Naive thymus-derived CD8-positive, alpha-beta T cell (primary cell): ENCODE measurements at places on chromosomes 3 and 15.

DNA sequence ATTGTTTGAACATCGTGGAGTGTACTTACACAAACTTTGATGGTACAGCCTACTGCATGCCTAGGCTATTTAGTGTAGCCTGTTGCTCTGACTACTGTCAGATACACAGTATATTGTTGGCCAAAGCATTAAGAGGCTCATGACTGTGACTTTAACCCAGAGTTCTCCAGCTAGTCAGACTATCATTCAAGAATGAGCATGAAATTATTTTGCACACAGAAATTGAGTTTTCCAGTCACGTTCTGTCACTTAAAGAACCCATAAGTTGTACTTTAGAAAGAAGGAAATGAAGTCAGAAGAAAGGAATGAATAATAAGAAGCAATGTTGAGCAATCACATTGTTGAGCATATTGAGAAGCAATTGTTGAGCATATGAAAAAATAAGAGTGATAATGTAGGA, 37.6 kb upstream of the SLC22A13 start:
- DNase-seq, result no peak

- DNase-seq, result no peak
Measured at GRCh38 chr15:72554471-72555425, 80.6 kb downstream of the ARIH1 start.

DNA sequence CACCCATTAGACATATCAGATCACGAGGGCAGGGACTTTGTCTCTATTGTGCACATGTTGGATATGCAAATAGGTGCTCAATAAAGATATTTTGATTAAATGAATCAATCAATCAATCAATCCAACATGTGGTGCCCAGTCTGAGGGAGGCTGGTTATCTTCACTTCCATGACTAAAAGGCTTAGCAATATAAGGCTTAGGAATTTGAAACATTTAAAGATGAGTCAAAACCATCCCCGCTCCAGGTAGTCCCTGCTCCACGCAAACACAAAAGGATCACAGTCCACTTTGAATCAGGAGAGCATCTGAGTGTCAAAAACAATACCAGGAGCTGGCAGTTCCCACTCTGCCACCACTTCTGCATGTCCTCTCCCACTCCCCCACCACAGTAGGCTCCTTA, 25.8 kb upstream of the PRICKLE2 start:
- no peak for DNase-seq

GRCh38 chr3:71784201-71784913, 591 bp downstream of the PROK2 start:
- DNase-seq, result no peak

DNA sequence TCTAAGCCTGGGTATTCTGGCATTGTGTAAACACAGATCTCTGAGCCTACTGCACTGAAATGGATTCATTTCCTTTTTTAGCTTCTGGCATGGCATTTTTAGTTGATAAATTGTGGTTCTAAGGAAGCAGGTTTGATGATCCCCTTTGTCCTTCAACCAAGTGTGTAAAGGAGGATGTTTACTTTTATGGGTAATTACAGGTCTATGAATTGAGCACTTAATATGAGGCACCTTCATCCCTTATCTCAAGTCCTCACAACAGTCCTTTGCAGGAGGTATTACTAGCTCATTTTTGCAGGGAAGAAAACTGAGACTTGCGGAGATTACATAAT, 30.8 kb upstream of the ZBTB38 start:
- no peak for DNase-seq

DNA sequence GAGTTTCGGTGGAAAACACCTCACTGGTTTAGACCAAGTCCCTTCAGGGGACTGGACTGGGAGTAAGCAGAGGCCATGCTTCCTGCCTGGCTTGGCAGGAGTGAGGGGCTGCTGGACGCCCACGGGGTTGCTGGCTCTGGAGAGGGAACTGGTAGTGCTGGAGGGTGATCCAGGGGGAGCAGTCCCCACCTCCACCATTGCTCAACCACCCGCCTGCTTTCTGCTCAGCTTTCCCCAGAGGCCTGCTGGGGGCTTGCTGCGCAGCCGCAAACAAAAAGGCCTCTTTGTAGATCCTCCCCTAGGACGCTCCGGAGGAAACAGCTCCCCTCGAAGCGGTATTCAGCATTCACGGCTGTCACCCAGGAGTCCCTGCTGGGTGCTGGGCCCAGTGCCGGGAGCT, 33.5 kb downstream of the EBLN2 start:
- DNase-seq, result no peak

GRCh38 chr3:16883057-16883722, 1.6 kb upstream of the PLCL2 start:
- no peak for DNase-seq

DNA sequence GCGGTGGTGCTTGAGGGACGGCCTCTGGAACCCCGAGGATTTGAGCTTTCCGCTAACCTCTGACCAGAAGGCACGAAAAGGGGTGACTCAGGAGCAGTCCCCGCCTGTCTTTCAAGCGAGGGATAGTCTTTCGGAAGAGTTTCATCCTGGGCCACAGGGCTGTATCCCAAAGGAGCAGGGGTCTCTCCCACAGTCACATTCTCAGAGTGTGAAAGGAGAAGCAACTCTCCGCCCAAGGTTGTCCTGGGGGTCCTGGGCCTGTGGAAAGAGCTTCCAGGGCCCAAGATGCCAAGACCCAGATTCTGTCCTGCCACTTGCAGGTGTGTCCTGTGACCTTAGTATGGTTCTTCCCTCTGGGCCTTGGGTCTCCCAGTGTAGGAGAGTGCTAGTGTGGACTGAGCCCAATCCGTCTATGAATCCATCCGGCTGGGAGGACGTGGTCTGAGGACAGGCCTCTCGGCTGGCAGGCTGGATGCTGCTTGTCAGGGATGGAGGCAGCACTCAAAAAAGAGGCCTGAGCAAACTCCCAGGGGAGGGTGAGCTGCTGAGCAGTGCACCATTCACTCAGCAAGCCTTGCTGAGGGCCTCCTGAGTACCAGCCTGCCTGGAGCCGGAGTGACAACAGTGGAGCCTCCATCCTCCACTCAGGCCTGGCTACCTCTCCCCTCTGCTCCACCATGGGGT, 1.6 kb upstream of the DUSP7 start:
- DNase-seq, result no peak

- DNase-seq, result no peak
Measured at GRCh38 chr3:115644391-115644790, 21.1 kb downstream of the GAP43 start.

DNA sequence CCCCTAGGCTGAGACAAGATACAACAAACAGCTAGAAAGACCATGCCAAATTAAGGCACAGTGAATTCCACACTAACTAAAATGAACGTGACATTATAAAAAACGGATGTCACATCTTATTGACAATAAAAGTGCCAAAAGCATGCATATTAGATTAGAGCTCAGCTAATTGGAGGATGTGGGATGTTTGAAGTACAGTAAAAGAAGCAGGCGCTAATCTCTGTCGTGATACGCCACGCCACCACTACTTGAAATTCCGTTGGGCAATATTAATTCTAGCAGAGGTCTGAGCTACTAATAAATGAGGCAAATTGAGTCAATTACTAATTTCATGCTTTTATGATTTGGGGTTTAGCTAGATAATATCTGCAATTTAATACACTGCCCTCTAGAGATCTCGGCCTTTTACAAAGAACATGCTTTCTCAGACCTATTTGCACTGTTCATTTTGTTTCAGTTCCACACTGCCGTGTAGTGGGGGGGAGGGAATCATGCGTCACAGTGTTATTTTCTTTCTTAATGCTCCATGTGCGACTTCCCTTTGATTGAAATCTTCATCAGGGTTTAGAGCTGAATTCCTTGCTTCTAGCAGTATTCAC, 52.9 kb upstream of the ROBO2 start:
- no peak for DNase-seq

GRCh38 chr3:168165390-168166269, 69.9 kb upstream of the GOLIM4 start:
- no peak for DNase-seq

- no peak for DNase-seq
Measured at GRCh38 chr3:151891721-151892120, 18.3 kb downstream of the SUCNR1 start.

- DNase-seq, result no peak
Measured at GRCh38 chr3:145704020-145704419, 457.0 kb downstream of the PLOD2 start.

DNA sequence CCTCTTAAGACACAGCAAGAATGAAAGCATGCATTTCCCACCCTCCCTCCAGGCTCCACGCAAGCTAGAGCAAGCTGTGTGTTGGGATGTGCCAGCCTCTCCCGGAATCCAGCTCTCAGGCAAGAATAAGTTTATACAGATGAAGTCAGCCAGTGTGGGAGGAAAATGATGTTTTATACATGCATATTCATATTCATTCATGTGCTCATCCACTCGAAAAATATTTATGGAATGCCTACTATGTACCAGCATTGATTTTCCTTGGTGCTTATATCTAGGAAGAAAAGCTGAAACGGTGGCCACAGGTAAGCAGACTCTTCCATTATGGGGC, 62.7 kb downstream of the KLHL6 start:
- DNase-seq, result no peak

DNA sequence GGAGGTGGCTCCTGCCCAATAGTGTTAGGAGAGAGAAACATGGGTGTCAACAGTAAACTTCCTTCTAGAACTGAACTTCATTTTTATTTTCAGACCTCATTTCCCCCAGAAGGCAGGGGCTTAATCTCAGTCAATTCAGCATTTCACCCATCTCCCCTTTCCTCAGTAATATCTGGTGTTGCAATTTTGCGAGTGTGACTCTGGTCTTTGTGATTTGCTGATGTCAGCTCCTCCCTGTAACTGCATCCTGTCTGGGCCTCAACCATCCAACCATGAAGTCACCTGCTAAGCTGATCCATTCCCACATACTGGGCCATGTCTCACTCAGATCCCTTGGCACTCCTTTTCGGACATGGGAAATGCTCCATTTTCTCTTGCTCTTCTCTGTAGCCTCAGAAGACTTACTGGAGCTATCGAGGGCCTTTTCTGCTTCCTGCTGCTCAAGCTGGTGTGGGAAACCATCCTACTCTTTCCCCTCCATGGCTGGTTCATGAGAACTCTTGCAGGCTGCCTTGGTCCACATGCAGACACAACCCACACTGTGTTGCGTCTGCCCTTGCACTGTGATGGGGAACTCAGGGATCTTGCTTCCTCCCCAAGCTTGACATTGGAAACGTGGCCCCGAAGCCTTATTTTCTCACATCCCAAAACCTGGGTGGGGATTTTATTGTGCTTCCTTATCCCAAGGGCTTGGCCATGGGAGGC, 24.6 kb downstream of the CCR4 start:
- DNase-seq, result no peak

- DNase-seq, result peak; percentile 42
Measured at GRCh38 chr3:160368804-160369203, 30.2 kb downstream of the IFT80 start.

DNA sequence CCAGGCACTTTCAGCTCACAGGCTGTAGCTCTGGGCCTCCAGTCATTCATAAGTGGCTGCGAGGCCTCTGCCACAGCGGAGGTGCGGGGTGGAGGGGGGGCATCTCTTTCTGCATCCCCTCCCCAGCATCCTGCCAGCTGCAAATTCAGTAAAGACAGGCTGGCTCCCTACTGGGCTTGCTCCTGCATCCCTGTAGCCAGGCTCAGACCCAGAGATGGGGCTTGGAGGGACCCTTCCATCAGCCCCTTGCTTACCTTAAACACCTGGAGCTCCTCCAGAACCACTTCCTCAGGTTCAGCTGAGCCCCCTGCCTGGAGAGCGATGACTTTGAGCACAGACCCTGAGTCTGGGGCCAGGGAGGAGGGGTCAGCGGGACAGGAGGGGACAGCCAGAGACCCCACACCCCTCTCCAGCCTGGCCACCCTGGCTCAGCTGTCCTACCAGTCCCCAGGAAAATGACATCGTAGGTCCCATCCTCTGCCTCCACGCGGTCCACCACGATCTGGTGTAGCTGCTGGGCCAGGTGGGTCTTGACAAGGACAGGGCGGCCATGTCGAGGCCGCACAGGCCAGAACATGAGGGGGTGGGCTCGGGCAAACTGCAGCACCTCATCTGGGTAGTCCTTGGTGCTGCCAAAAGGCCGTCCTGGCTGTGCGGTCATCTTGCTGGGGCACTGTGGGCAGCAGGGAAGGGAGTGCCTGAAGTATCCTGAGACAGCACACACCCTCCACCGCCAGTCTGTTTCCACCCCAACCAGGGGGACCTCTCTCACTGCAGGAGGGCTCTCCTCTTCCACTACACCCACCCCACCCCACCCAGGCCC, 5.3 kb downstream of the SEMA3G start:
- no peak for DNase-seq

GRCh38 chr3:126287536-126288241, 69.5 kb downstream of the KLF15 start:
- no peak for DNase-seq

- no peak for DNase-seq
Measured at GRCh38 chr15:39497759-39498565, 82.9 kb upstream of the THBS1 start.

DNA sequence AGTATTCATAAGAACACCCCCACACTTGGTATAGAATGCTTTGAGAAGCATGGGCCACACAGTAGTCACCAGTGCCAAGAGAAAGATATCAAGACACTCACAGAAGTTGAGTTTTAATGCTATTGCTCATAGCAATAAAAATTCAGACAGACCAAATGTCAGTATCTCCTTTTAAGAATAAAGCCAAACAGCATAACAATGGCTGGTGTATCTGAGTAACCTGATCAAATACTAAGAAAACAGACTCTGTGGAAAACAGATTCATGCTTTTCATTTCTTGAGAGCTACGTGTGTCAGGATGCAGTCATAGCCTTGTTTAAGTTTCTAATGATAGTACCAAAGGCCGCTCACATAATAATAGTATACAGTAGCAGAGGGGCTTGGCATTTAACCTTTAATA, 778.5 kb downstream of the MECOM start:
- no peak for DNase-seq

- DNase-seq, result no peak
Measured at GRCh38 chr3:188468196-188468595, 314.2 kb downstream of the LPP start.

DNA sequence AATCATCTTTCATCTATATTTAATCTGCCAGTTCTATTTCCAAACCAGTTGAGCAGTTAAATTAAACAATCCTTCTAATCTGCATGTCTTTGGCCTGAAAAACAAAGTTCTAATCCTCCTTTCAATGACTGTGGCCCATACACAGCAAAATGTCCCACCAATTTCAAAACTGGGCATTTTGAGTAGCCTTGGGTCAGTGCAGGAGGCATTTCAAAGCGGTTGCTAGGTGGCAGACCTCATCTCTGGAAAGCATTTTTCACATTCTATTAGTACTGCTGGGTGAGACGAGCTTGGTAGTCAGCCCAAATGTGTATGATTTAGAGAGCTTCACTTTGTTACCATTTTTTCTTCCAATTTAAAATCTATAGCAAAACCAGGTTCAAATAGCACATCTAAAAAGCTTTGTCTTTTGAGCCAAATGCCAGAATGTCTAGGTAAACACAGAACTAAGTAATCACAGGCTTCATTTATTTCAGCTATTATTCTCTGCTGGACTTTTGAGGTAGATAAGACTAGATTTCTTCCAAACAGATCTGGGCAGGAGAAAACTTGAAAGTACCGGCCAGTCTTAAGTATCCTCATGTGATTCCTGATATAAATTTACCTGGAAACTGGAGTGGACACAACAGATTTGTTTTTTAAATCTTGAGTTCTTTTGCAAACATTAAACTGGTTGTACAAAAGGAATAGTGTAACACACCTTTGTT, 8.9 kb upstream of the ARHGEF26 start:
- no peak for DNase-seq
